ENCODE measurements at places on chromosomes 12 and 14. TPM values are rescaled to one million over a fixed set of nuclear protein-coding genes. Genes with fewer than 3 reads are reported as not detected.

GRCh38 chr14:31419179-31419966 lies 977 bp downstream of the HEATR5A start:
- no peak for DNase-seq

DNA sequence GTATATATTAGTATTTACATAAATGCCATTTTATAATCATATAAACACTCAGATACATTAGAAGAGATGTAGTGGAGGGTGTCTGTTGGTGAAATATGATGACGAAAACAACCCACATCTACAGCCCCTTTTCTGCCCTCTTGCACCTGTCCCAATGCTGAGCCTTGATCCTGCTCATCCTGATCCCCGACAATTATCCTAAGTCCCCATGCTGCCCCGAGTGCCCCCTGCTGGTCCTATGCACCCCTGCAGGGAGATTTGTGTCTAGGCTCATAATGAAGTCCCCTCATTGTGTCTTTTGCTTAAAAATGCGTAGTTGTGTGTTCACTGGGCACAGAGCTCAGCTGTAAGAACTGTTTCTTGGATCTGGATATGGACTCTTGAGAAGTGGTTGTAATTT lies 554.5 kb downstream of the TMEM121 start:
- DNase-seq = no peak

The NT5DC3 gene
- total RNA-seq = 3.3 TPM

DNA sequence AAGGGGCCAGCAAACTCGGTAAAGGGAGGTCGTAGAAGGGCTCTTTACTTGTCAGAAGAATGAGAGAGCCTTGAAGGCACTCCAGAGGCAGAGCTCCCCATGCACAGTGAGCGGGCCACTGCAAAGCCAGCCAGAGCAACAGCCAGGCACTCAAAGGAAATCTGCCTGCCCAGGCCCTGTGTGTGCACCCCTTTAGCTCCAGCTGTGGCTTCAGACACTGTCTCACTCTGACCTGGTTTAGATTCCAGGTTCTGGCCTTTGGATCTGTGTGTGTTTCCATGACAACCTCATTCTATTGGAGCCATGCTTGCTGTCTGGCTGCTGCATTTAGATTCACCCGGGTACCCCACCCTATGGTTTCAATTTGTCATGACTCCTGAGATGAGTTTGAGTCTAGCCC lies 170.3 kb downstream of the CAPZA3 start:
- DNase-seq = peak; percentile 34

- no peak for DNase-seq
Measured at GRCh38 chr14:28758253-28758884, 8.2 kb upstream of the FOXG1 start.

The EXOC3L4 gene
- 0.42 TPM for total RNA-seq

- DNase-seq = peak; percentile 86
Measured at GRCh38 chr12:123150744-123151456, at the start of gene PITPNM2. Gene PITPNM2, minus strand, starts transcription at chr12:123151090. Its CDS starts 116,500 bp downstream, at chr12:123034590.

The OVCH1 gene
- 0.07 TPM for total RNA-seq

GRCh38 chr12:128276471-128276870 lies 9.5 kb downstream of the TMEM132C start:
- no peak for DNase-seq

- no peak for DNase-seq
Measured at GRCh38 chr12:44000309-44000952, 164.6 kb downstream of the TMEM117 start.

DNA sequence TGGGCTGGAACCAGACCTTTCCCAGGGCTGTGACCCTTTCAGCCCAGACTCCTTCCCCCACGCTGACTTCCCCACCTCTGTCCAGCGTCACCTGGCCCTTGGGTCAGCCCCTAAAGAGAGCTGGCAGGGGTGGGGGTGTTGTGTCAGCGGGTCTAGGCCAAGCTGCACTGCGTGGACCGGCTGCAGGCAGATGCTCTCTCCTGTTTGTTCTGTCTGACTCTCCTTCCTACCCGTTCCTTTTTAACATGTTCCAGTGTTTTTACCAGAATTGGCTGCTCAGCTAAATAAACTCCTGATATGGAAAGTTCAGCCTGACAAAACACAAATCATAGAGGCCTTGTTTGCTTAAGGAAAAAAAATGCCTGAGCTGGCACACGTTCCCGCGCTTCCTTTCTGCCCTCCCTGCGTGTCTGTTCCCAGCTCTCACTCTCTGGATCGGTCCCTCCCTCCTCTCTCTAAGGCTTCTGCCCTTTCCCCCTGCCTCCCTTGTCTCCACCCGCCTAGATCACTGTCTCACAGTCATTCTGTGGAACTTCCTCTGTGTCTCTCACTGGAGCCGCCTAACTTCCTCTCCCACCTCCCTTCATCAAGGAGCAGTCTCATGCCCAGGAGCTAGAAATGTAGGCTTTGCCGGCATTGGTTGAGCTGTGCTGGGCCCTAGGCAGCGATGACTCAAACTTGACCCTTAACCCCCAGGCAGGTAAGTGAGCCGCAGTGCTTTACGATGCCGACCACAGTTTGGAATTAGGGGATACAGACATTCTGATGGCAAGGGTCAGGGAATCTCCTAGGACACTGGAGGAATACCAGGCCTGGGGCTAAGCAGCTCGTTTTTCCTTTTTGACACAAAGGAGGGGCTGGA lies 15.5 kb upstream of the MLXIP start:
- DNase-seq = peak; percentile 65

- DNase-seq = no peak
Measured at GRCh38 chr12:27965411-27965810, 7.1 kb downstream of the PTHLH start.

- DNase-seq = no peak
Measured at GRCh38 chr12:47891356-47891755, 13.4 kb downstream of the VDR start.

DNA sequence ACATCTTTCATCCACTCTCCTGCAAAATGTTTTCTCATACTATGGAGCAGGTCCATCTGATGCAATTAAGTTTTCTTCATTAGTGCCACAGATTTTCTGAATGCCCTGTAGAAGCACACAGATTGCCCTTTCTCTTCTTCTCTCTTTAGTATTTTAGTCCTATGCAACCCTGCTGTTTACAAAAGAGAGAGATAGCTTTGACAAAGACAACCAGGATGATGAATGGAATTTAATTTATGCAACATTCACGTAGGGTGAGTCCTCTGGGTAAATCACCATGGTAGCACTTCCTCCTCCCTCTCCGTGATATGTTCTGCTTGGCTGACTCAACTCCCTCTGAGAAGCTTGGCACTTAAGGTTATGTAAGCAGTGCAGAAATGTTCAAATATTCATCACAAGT lies 400.9 kb upstream of the PDE3A start:
- no peak for DNase-seq

The CLEC1B gene
- total RNA-seq = not detected

DNA sequence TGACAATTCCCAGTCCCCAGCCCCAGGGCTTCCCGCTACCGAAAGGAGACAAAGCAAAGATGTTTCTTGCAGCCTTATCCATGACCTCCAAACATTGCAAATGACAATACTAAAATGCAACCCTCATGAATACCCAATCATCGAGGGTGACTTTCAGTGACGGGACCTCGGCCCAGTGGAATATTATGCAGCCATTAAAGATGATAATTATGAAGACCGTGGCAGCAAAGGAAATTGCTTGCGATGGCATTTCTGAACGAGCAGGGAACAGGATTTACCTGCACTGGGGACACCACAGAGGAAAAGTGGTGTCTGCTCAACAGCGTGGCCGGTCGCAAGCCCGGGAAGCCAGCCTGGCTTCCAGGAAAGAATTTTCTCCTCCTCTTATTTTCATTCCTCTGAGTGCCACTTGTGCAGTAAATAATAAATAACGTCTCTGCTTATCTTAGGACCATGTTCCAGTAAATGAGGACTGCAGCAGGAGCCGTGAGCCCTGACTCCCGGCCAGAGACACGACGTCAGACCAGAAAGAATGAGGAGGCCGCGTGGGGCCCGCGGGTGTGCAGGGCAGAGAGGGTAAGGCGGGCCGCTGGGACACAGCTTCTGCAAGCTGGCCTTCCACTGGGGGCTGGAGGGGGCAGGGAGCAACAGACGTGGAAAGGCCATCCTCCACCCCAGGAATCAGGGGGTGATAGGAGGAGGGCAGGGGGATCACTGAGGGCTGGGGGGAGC lies 6.6 kb downstream of the C14orf180 start:
- peak; percentile 83 for DNase-seq

DNA sequence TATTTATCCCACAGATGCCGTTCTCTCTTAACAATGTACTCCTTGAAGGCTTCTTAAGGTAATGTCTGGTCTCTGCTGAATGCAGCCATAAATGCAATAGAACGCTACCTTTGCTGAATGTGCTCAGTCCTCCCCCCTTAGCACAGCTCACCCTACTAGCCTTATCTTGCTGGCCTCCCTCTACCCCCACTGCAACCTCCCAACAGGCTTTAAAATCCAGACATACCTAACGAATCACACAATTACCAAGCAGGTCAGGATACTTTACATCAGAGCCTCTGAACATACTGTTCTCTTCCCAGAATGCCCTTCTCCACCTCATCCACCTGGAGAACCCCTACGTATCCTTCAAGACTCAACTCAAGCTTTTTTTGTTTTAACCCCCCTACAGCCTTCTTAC lies 51.0 kb upstream of the CRADD start:
- DNase-seq = no peak

- DNase-seq = no peak
Measured at GRCh38 chr12:89468648-89469326, 55.8 kb downstream of the GALNT4 start.

DNA sequence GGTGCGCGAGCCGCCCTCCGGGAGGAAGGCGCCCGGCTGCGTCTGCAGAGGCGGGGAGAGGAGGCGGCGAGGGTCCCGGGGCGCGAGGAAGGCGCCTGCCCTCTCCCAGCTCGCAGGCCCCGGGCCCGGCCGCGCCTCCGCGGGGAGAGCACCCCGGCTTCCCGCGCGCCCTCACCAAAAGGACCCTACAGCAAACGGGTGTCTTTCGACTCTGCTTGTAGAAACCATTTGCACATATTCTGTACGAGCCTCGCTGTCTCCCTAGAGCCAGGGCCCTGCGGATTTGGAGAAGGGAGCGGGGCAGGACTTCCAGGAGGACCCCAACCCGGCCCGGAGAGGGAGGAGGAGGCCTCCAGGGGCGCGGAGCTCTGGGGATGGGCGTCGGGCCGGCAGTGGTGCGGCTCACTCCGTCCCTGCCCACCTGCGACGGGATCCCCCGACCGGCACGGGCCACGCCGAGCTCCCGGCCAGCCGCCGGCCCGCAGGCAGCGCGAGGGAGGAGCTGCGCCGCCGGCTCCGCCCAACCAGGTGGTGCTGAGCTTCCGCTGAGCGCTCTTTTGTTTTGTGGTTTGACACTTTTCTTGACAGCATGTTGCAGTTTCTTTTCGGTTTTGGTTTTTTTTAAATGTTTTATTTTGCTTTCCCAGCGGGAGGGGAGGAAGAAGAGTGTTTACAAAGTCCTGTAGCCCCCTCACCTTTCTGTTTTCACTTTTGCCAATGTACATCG lies 103.3 kb upstream of the FKBP4 start:
- DNase-seq = no peak

DNA sequence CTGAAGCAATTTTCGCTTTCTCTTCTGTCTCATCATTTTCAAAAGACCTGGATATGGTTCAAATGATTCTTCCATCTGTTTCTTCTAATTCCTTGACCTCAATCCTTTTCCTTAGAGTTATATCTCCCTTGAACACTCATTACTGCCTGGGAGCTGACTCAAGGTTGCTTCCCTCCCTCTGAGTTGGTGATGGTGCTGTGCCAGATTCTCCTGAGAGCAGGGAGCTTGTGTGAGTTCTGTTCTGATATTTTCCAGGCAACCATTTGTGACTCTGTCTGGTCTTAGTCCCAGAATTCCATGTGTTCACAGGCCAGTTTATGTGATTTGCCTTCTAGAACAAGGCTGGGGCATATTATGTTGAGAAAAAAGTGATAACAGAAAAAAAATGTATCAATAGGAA lies 505.1 kb upstream of the SYT1 start:
- no peak for DNase-seq

DNA sequence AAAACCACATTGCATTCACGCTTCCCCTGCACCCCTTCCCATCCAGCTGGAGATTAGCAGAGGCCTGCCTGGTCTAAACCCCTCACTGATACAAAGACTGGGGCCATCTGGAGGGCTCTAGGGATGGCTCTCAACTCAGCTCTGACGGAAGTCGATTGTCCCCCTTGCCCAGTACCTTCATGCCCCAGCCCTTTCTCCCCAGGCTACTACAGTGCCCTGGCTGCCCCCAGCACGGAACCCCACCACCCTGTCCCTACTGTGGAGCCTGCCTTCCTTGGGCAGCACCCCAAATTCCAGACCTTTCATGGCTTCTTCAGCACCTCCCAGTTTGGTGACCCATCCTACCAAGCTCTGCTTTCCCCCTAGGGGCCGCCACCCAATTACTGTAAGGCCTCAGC lies 25.6 kb downstream of the ZFP36L1 start:
- no peak for DNase-seq

The SOX5 gene
- 4.0 TPM for total RNA-seq

DNA sequence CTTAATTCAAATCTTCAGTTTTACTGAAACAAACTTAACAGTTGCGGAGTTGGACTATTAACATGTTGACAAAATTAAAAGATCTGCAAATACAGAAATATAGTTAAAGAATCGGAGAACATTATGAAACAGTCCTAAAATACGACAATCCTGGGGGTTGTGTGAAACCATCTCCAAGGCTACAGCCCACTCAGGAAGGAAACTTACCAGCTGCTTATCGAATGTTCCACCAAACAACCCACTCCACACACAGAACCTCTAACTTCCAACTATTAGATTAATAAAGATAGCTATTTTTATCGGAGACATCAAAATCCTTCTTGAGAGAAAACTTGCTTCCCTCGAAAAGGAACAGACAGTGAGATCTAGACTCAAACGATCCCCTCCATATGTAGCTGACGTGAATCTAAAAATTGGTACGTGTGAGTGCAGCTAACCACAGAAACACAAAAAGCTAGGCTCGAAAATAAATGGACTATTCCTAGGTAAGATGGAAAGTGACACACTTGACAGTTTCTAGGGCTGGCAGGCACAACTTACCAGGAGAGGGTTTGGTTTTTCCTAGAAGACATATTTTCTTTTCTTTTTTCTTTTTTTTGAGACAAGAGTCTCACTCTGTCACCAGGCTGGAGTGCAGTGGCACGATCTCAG lies 12.9 kb downstream of the VPS37B start:
- no peak for DNase-seq

- no peak for DNase-seq
Measured at GRCh38 chr14:33163109-33163508, 224.4 kb downstream of the NPAS3 start.

- peak; percentile 69 for DNase-seq
Measured at GRCh38 chr12:120094485-120094884, 22.1 kb downstream of the RAB35 start.

DNA sequence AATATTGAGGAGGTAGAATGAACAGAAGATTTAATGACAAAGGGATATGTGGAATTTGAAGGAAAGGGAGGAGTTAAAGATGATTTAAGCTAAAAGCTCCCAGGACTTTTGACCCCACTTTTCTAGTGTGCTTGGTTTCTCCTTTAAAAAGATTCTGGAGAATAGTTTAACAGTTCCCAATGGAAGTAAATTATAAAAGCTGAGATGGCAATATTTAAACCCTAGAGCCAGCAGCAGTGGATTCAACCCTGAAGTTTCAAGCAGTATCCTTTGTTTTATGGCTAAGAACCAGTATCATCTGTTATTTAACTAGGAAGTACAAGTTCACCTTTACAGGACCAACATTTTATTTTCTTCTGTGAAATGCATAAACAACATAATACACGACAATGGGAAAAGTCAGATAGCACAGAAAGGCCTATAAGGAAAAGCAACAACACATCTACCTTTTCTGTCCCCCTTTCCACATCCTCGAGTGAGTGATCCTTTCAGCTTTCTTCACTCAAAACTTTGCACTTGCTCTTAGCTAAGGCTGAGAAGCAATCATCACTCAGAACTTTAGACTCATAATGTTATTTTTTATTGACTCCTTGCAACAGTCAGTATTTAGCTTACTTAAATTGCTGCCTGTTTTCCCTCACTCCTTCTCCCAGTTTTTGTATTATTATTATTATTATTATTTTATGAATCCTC lies 264.5 kb downstream of the FBXL14 start:
- no peak for DNase-seq

The APOLD1 gene
- total RNA-seq = 21.3 TPM
